ENCODE measurements at places on chromosomes 5 and 9.

- no peak for DNase-seq
Measured at GRCh38 chr9:4353236-4353635, 53.4 kb upstream of the GLIS3 start.

- no peak for DNase-seq
Measured at GRCh38 chr9:77569335-77569734, 78.8 kb downstream of the GNA14 start.

DNA sequence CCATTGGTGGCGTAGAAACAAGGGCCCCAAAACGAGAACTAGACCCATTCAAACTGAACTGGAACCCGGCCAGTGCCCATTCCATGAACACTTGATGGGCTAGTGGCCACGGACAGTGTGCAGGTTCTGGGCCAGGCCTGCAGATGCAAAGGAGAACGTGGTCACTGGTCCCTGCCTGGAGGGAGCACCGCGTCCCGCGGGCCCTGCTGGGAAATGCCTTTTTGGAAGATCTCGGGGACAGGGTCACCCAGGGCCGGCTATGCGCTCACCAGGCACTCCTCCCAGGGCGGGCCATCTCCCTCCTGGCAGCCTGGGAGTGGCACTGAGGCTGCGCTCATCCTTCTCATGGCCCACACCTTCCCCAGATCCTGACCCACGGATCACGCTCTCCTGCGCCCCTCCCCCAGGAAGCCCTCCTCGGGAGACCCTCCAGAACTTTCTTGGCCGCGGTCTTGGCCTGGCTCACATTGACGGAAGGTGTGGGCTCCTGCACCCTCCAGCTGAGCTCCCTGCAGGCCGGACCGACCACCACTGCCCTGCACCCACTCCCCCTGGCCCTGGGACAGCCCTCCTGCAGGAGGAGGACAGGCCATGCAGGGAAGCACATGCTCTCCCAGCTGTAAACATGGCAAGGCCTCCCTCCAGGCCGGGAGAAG is 2.8 kb upstream of the DIPK1B start:
- DNase-seq: no peak

- no peak for DNase-seq
Measured at GRCh38 chr5:71533615-71534014, 53.5 kb upstream of the MCCC2 start.

- no peak for DNase-seq
Measured at GRCh38 chr5:27497491-27497890, 459.1 kb upstream of the CDH9 start.

GRCh38 chr9:16417161-16417560 is 453.3 kb downstream of the BNC2 start:
- DNase-seq: no peak

GRCh38 chr5:168611165-168611564 is 32.0 kb upstream of the PANK3 start:
- no peak for DNase-seq

DNA sequence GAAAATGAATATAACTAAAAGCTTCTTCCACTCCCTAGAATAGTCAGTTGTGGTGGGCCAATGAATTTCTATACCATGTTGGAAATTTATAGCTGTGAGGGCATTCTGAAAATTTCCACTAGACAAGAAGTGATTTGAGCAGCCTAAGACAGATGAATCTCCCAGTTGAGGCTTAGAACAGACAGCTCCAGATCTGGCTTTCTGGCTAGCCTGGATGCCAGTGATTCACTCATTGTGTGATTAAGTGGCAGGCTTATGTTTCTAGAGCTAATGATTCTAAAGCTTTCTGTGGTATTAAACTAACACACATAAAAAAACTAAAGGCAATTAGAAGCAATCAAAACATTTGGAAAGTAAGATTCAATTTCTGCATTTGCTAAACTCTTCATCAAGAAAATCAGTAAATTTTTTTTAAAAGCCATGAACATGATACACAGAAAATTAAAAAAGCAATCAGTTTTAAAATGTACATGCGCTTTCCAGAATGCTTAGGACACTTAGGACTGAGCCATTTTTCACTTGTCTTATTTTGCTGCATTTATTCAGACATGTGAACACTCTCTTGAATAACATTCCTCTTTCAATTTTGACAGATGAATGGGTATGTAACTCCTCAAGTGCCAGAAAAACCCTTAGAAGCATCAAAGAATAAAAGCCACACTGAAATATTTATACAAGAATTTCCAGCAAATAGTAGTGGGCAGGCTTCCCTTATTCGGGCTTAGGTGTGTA is 100.5 kb upstream of the GNAQ start:
- no peak for DNase-seq

DNA sequence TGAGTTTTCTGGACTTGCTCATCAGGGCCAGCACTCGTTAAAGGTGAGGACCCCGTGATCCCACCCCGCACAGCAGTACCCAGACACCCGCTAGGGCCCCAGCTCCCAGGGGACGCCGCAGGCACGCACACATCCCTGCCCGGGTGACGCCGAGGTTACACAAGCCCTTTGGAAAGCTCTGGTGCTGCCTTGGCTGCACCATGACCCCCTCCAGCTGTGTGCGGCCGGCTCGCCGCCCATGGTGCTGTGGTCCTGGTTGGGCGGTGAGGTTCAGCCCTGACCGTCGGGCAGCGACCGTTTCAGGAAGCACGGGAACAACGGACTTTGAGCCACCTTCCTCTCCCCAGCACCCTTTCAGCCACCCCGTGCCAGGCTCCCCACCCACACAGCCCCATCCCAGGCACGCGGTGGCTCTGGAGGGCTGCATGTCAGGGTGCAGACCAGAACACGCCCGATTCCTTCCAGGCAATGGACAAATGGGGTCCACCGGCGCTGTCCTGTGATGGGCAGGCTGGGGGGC is 7.5 kb upstream of the SLC12A7 start:
- DNase-seq: no peak

GRCh38 chr5:148747536-148747906 is 78.9 kb upstream of the ADRB2 start:
- DNase-seq: no peak

- no peak for DNase-seq
Measured at GRCh38 chr9:81145331-81145963, 543.9 kb downstream of the TLE1 start.

DNA sequence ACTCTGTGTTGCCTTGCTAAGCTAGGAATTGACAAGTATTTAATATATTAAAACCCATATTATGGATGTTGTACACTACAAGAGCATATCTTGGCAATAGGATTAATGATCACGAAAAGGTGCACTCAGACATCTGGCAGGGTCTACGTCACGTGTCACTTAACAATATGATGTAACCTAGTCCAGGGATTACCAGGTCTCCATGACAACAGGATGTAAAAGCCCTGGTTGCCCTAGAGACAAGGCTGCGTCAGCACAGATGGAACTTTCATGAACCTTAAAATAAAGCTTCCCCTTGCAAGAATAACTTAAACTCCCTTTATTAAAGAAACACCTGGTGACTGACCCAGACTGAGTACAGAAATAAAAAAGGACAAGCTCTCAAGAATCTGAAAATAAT is 717.8 kb downstream of the CDH18 start:
- no peak for DNase-seq

DNA sequence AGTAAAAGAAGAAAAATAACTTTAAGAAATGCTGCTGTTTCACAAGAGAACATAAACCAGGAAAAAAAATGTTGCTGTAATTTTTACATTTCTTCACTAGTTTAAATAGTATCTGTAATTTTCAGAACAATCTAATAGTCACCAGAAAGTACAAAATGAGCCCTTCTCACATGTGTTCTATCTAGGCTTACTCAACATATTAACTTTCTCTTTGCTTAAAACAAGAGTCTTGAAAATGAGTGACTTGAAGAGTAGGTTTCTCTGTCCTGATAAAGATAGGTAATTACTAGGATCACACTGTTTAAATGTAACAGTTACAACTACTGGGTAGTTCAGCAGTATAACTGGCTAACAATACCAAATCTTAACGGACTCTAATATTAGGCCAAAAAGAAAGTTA is 37.5 kb downstream of the CLINT1 start:
- no peak for DNase-seq

- no peak for DNase-seq
Measured at GRCh38 chr9:129335464-129336129, 157.5 kb upstream of the IER5L start.

DNA sequence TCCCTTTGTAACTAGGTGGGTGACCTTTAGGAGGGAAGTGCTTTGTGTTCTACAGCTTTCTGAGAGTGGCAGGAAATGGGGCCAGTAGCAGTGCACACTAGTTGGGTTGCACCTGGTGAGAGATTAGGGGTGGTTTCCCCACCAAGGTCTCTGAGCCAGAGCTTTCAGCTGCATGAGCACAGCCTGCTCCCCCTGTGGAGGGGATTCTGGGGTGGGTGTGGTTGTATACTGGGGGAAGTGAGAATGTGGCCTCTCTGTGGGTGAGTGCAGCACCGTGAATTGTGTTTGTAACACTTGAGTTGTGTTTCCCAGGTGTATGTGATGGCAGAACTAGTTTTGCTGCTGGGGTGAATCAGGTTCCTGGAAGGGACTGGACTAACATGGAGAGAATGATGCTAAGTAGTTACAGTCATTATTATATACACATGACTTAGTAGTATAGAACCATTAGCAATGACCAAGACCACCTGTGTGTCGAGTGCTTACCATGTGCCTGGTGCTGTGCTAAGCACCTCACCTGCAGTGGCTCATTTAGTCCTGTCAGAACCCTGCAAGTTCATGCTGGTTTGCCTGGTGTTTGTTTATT is 11.8 kb upstream of the CXXC5 start:
- no peak for DNase-seq

GRCh38 chr5:133032852-133033742 is 6.7 kb upstream of the ZCCHC10 start:
- DNase-seq: no peak

DNA sequence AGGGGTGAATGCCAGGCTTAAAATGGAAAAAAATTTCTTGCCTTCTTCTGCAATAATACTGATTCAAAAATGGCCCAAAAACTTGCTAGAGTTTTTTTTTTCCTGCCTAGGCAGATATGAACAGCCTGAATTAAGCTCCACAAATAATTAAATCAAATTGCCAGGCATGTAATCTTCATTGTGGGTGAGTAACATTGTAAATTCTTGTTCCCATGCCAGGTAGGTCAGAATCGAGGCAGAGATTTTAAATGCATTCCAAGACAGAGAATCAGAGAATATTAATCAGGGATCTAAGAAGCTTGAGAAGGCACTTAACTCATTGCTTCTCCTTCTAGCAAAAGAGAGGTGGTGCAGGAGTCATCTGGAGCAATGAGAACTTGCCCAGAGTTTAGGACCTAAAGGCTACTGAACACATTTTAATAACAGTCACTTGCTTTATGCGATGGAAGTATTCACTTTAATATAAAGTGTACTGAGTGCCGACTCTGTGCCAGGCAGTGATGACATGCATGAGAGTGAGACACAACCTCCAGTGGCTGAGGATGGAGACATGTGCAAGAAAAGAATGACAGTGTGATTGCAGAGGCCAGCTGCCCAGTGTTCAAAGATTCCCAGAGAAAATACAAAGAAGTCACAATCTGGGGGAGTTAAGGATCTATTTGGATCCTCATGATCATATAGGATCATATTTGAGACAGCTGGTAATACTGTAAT is 102.3 kb downstream of the APBA1 start:
- no peak for DNase-seq

DNA sequence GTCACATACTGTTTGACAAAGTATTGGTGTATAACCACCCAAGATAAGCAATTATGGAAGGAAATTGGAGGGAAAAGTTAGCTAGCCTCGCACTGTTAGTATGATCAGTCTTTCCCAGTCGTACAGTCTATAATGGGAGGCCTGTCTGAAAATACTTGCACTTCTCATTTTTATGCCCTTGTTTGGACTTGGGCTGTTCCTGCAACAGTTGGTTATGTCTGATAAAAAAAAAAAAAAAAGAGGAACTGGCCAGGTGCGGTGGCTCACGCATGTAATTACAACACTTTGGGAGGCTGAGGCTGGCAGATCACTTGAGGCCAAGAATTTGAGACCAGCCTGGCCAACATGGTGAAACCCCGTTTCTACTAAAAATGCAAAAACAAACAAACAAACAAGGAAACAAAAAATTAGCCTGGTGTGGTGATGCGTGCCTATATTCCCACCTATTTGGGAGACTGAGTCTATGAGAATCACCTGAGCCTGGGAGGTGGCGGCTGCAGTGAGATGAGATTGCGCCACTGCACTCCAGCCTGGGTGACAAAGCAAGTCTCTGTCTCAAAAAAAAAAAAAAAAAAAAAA is 58.3 kb upstream of the ANKRD33B start:
- DNase-seq: no peak

GRCh38 chr5:68476854-68477253 is 261.3 kb downstream of the PIK3R1 start:
- DNase-seq: no peak

DNA sequence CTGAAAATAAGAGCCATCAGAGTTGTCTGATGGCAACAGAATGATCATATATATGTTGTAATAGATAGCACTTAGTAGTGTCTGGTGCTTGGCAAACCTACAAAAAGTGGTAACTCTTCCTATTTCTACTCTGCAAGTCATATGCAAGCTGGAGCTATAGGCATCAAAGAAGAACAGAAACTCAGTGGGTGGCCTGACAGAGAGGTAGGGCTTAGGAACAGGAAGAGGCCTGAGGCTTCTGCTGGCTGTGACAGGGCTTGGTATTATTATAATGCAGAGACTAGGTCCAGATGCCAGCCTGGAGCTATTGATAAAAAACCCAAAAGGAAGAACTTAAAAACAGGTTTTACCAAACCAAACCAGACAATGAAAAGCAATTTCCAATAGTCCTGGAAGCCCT is 4.4 kb upstream of the DIAPH1 start:
- DNase-seq: no peak

DNA sequence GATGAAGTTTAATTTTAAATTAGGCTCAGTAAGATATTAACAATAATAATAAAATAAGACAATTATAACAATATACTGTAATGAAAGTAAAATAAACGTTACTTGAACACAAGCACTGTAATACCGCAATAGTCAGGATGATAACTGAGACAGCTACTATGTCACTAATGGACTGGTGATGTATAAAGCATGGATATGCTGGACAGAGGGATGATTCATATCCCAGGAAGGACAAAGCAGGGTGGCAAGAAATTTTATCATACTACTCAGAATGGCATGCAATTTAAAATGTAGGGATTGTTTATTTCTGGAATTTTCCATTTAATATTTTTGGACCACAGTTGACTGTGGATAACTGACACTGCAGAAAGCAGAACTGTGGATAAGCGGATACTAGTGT is 196.9 kb downstream of the VPS13A start:
- DNase-seq: no peak
